Stimulated activated CD8-positive, alpha-beta memory T cell treated with anti-CD3 and anti-CD28 coated beads, Interleukin-15, amount 100 ng/mL, for 48 hours (primary cell): ENCODE measurements at places on chromosomes 7 and 10.

- DNase-seq: no peak
Measured at GRCh38 chr10:132011024-132011423, 29.3 kb upstream of the BNIP3 start.

DNA sequence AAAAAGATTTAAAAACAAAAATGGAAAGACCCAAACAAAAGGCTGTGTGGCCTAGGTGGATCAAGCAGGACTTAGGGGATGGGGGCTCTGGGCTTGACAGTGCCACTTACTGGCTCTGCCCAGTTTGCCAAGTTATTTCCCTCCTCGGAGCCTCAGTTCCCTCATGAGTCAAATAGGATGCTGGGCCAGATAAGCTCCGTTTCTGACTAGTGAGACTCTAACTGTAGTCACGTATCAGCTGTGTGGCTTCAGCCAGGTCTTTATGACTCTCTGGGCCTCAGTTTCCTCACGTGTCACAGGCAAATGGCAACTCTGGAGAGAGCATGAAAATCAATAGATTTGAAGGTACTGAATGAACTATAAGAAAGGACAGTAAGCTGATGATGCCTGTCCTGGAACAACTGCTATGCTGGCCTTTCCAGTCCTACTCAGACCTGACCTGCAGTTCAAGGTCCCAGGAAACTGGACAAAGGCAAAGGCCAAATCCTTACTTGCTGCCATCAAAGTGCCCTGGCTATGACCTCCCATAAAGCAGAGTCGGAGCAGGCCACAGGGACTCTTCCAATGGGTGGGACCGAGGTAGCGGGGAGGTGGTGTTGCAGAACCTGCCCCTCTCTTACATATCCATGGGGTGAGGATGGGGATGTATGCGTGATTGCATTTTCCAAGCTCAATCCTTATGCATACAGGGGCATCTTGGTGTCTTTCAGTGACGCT, 27.0 kb downstream of the FAM53B start:
- DNase-seq: no peak

DNA sequence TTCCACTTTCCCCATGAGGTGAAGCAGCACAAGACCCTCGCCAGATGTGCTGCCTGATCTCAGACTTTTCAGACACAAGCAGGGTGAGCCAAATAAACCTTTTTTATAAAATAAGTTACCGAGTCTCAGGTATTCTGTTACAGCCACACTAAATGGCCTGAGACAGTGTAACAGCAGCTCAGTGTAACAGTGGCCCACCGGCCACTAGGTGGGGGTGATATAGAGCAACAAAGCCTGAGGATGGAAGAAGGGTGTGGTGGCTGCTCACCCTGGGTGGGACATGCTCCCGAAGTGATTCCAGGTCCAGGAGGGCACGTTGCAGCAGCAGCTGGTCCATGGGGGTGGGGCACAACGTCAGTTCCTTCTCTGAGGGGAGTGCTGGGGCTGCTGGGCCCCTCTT, 44.6 kb downstream of the BMS1 start:
- DNase-seq: no peak

GRCh38 chr7:2776401-2776800, 67.7 kb downstream of the GNA12 start:
- DNase-seq: no peak

- no peak for DNase-seq
Measured at GRCh38 chr10:78524342-78524741, 490.7 kb downstream of the RPS24 start.

DNA sequence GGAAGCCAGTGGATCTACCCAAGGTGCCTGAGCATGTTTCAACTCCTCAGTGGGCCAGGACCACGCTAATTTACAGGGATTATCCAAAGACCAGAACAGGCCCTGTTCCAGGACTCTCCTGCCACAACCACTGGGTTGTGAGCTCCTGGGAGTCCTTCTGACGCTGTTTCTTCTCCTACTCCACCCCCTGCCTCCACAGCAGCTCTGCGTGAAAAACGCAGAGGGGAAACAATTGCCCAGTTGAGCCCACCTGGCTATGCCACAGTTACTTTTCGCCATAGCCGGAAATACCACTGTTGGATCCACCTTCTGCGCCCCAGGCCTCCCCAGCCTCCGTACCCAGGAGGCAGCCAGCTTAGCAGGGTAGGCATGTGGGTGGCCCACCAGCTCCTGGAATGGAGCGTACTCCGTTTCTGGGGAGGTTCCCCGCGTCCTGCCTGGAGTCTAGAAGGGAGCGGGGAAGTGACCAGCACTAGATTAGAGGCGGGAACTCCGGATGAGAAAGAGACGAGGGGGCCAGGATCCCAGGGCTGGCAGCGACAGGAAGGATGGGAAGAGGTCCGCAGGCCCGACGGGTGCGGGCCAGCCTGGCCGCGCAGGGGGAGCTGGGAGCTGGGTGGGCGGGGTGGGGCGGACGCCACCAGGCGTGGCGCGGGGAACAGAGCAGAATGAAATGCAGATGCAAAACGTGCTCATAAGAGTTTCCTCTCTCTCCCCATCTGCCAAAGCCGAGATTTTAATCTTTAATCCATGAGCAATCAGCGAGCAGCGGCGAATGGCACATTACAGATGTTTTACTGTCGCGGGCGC, 32.1 kb upstream of the PAX2 start:
- DNase-seq: no peak

- no peak for DNase-seq
Measured at GRCh38 chr7:85336086-85336485, 149.2 kb upstream of the SEMA3D start.
